Transverse colon (tissue), 4 donors: ENCODE measurements at places on chromosomes 3 and 15. TPM values are rescaled to one million over a fixed set of nuclear protein-coding genes. Genes with fewer than 3 reads are reported as not detected.

- DNase-seq: no peak
- H3K36me3 ChIP-seq: no peaks in the 10 kb centered on the region
- no peak overlapping the region for H3K27ac ChIP-seq
- no peaks in the 10 kb centered on the region for H3K4me1 ChIP-seq
- no peaks in the 10 kb centered on the region for H3K27me3 ChIP-seq
Observed at GRCh38 chr3:148466143-148466542, 231.6 kb upstream of the AGTR1 start.

DNA sequence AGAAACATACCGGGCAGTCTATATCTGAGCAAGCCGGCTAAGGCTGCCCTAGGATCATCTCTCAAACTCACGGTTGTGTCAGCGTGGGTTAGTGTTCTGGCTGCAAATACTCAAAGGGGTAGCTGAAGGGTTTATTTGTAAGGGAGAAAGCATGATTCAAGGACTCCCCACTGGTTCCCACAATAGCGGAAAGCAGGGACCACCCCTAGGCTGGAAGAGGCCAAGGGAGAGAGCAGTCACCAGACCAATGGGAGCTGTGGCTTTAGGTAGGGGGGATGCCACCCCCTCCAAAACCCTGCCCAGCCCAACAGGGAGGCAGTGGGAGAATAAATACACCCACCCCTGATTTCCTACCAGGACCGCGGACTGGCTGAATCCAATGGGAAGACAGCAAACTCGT, 7.3 kb upstream of the LMCD1 start:
- no peaks in the 10 kb centered on the region for H3K36me3 ChIP-seq
- H3K4me3 ChIP-seq: no peak overlapping the region
- H3K27ac ChIP-seq: no peak overlapping the region
- H3K4me1 ChIP-seq: no peaks in the 10 kb centered on the region
- H3K27me3 ChIP-seq: no peaks in the 10 kb centered on the region

DNA sequence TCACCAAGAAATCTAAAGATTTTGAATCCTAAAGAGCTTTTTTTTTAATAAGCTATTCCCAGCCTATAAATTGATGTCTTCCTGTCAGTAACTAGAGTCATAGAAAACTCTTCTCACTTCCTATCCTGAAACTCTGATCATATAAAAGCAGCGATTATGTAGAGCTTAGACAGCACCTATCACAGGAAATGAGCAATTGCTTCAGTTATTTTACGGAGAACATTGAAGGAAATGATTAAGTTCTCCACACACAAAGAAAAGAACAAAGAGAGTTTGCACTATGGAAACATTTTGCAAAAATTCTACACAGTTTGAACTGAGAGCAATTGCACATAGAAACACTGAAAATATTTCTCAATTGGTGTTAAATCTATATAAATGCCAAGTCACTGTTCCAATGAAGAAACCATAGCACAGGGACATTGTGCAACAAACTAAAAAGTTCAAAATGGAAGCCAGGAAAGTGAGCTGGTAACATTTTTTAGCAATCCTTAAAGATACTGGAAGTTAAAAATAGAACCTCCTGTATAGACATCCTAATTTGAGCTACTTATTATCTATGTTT, 291.5 kb upstream of the ARHGEF26 start:
- no peak overlapping the region for H3K4me3 ChIP-seq
- H3K27ac ChIP-seq: no peak overlapping the region
- H3K4me1 ChIP-seq: no peaks in the 10 kb centered on the region
- no peaks in the 10 kb centered on the region for H3K27me3 ChIP-seq

DNA sequence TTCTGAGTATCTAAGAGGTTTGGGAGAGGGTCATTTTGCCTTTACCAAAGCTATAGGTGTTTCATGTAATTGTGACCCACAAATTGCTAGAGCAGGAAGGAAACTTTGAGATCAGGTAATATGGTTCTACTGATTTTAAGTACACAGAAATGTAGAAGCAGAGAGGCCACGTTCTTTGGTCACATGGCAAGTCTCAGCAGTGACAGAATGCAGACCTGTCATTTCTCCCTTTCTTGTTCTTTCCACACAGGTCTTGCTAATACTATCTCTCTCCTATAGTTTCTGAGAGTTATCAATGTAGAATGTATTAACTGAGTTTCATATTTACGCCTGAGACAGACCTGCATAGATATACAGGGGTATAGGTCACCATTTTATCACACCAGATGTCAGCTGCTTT, 10.9 kb upstream of the RTP1 start:
- no peak overlapping the region for H3K4me3 ChIP-seq
- no peak for DNase-seq
- H3K36me3 ChIP-seq: no peaks in the 10 kb centered on the region
- H3K27ac ChIP-seq: peak overlapping the region; percentile 88

Gene AP4E1
- total RNA-seq: 22.4 TPM

- peaks cover 27% of the 10 kb centered on the region for H3K36me3 ChIP-seq
- H3K4me1 ChIP-seq: no peaks in the 10 kb centered on the region
- DNase-seq: no peak
- no peak overlapping the region for H3K27ac ChIP-seq
- no peaks in the 10 kb centered on the region for H3K27me3 ChIP-seq
Observed at GRCh38 chr15:83030021-83030420, 18.6 kb upstream of the C15orf40 start.

DNA sequence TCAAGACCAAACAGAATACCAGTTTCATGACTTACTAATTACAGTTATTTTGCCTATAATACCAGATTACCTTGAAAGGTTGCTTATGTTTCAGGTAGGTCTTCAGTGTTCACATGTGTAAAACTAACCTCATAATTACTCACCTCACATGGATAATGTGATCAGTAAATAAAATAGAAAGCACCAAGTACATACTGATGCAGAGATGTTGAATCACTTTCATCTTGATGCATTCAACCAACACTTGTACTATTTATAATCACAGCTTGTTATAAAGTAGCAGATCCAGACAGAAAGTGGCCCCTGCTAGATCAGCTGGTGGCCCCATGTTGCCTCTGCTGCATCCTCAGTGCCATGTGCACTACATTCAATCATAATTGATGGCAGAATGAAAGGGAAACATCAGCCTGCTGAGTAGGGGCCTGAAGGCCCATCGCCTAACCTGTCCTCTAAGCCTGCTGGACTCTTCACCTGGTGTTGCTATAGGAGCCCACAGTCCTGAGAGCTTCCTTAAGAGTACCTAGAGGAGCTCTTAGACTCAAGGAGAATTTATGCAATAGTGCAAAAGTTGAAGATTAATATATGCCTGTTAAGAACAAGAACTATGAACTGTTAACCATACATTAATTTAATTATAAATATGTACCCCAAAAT, 154.3 kb downstream of the PLCL2 start:
- H3K36me3 ChIP-seq: no peaks in the 10 kb centered on the region
- H3K4me3 ChIP-seq: no peak overlapping the region
- H3K27me3 ChIP-seq: no peaks in the 10 kb centered on the region
- no peak overlapping the region for H3K27ac ChIP-seq
- H3K4me1 ChIP-seq: peaks cover 25% of the 10 kb centered on the region

DNA sequence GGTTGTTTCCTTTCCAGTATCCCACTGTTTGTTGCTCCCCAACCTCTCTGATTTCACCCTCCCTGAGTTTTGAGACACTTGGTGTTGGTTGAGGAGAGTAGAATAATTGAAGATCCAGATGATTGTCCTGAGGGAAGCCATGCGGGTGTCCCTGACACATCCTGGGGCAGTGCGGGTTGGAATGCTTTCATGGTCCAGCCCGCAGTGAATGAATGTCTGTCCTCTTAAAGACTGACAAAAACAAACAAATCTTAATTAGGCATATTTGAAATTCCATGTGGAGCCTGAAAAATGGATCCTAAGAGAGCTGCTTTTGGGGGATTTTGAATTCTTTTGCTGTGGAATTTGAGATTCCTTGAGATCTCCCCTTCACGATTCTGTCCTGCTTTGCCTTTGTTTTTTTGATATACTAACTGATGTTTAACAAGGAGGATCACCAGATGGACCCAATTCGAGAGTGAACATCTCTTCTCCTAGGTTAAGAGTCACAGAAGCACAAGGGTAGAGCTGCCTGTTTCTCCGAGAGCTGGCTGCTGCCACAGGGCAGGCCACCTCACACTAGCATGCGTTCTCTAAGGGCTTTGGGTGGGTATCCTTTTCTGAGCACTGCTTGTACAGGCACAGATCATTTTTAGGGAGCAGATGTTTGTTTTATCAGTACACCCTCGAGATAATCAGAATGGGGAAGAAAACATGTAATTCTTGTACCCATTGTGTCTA, 47.4 kb downstream of the GPR171 start:
- no peaks in the 10 kb centered on the region for H3K36me3 ChIP-seq
- H3K4me1 ChIP-seq: no peaks in the 10 kb centered on the region
- H3K4me3 ChIP-seq: no peak overlapping the region
- H3K27ac ChIP-seq: no peak overlapping the region
- DNase-seq: no peak

Gene PYGO1
- total RNA-seq: 3.4 TPM

Gene GATM
- total RNA-seq: 17.8 TPM

Gene TRIM42
- not detected for total RNA-seq

DNA sequence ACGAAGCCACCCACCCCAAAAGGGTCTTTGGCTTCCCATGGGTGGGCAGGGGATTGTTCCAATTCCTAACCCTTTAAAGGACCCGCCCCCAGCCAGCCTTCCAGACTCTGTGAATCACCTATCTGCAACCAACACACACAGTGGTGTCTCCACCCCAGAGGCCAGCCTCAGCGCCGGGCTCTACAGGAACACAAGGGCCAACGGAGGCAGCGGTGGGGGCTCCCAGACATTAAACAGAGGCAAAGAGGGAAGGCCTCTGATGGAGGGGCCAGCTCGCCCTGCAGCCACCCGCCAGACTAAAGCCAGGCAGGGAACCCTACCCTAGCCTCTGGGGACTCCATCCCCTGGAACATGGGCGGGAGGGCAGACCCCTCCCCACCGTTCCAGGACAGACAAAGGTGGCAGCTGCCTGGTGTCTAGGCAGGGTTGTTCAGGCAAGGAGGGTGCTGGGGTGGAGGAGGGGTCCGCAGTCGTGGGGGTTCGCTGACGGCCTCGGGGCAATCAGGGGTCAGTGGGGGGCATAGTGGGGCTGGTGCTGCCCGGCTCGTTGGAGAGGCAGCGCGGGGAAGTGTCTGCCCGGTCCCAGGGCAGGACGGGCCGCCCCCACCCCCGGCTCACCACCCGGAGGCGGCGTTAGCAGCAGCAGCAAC, 448 bp downstream of the SHISA5 start:
- H3K36me3 ChIP-seq: no peaks in the 10 kb centered on the region
- no peaks in the 10 kb centered on the region for H3K27me3 ChIP-seq
- peak overlapping the region; percentile 93 for H3K27ac ChIP-seq
- peak; percentile 34 for DNase-seq

DNA sequence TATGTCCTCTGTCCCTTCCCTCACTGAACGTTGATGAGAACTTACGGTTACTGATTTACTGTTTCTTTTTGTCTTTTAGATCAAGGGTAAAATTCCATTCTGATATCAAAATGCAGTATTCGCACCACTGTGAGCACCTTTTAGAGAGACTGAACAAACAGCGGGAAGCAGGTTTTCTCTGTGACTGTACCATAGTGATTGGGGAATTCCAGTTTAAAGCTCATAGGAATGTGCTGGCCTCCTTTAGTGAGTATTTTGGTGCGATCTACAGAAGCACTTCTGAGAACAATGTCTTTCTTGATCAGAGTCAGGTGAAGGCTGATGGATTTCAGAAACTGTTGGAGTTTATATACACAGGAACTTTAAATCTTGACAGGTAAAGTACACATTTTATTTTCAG, 990 bp downstream of the MYNN start:
- peaks cover 34% of the 10 kb centered on the region for H3K36me3 ChIP-seq
- DNase-seq: no peak
- H3K27ac ChIP-seq: peak overlapping the region; percentile 98

GRCh38 chr3:38163117-38163840, 2.1 kb upstream of the OXSR1 start:
- peaks cover 30% of the 10 kb centered on the region for H3K4me1 ChIP-seq
- peak overlapping the region; percentile 93 for H3K27ac ChIP-seq
- no peaks in the 10 kb centered on the region for H3K27me3 ChIP-seq
- no peak for DNase-seq
- H3K4me3 ChIP-seq: no peak overlapping the region

- H3K27me3 ChIP-seq: peaks cover 5% of the 10 kb centered on the region
- DNase-seq: no peak
- peaks cover 6% of the 10 kb centered on the region for H3K4me1 ChIP-seq
- H3K4me3 ChIP-seq: no peak overlapping the region
Observed at GRCh38 chr3:107425033-107425432, 47.8 kb downstream of the CCDC54 start.

GRCh38 chr3:46187341-46187700, 20.8 kb downstream of the CCR1 start:
- H3K36me3 ChIP-seq: no peaks in the 10 kb centered on the region
- peaks cover 12% of the 10 kb centered on the region for H3K4me1 ChIP-seq
- DNase-seq: no peak
- no peaks in the 10 kb centered on the region for H3K27me3 ChIP-seq
- H3K4me3 ChIP-seq: no peak overlapping the region

Gene TRANK1
- total RNA-seq: 91.5 TPM

DNA sequence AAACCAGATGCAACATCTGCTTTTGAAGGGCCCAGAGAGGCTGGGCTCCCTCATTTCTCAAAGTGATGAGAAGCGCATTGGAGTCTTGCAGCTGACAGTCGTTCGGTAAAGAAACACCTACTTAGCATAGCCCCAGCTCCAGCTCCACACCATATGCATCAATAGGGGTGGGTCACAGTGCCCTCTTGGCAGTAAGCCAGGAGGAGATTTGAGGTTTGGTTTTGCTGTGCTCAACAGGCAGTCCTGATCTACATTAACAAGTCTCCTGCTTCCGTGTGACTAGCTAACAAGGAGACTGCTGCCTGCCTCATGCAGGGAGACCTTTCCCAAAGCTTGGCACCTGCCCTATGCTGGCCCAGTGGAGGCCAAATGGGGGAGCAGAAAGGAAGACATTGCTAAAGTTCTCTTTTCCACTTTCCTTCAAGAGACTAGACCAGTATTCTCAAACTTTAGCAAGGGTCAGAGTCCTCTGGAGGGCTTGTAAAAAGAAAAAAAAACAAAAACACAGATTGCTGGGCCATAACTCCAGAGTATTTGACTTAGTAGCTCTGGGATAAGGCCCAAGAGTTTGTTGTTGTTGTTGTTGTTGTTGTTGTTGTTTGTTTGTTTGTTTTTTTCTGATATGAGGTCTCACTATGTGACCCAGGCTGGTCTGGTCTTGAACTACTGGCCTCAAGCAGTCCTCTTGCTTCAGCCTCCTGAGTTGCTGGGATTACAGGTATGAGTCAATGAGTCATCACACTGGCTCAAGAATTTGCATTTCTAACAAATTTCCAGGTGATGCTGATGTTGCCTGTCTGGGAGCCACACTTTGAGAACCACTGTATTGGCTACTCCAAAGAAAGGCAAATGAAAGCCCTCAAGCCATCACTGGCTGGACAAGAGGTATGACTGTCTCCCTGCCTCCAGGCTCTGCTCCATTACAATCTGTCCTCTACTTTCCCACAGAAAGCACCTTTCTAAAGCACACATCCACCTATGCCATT, 294.9 kb downstream of the RORA start:
- no peak overlapping the region for H3K27ac ChIP-seq
- H3K36me3 ChIP-seq: no peaks in the 10 kb centered on the region
- no peaks in the 10 kb centered on the region for H3K27me3 ChIP-seq

Gene EFL1
- 35.0 TPM for total RNA-seq

Gene FURIN
- total RNA-seq: 109 TPM

GRCh38 chr3:122101646-122102045, 46.5 kb downstream of the CD86 start:
- no peak for DNase-seq
- H3K27ac ChIP-seq: no peak overlapping the region
- H3K27me3 ChIP-seq: no peaks in the 10 kb centered on the region
- H3K36me3 ChIP-seq: no peaks in the 10 kb centered on the region
- H3K4me3 ChIP-seq: no peak overlapping the region

Gene TUSC7
- total RNA-seq: not detected
